ENCODE measurements at places on chromosomes 7 and 10. TPM values are rescaled to one million over a fixed set of nuclear protein-coding genes. Genes with fewer than 3 reads are reported as not detected.

The SKIDA1 gene
- 1.4 TPM for total RNA-seq

The CAPZA2 gene
- 199 TPM for total RNA-seq

GRCh38 chr10:117734731-117735405, 192.3 kb downstream of the EMX2 start:
- no peak for DNase-seq
- no peaks in the 10 kb centered on the region for H3K36me3 ChIP-seq
- H3K4me1 ChIP-seq: no peaks in the 10 kb centered on the region
- no peak overlapping the region for H3K4me3 ChIP-seq
- peaks cover 23% of the 10 kb centered on the region for H3K27me3 ChIP-seq
- H3K27ac ChIP-seq: no peak overlapping the region

- H3K27ac ChIP-seq: no peak overlapping the region
- no peak for DNase-seq
- H3K36me3 ChIP-seq: no peaks in the 10 kb centered on the region
- peaks cover 34% of the 10 kb centered on the region for H3K27me3 ChIP-seq
- H3K4me3 ChIP-seq: no peak overlapping the region
Observed at GRCh38 chr10:8296090-8296733, 241.7 kb downstream of the GATA3 start.

- H3K4me3 ChIP-seq: no peak overlapping the region
- H3K27me3 ChIP-seq: no peaks in the 10 kb centered on the region
- no peak for DNase-seq
- no peak overlapping the region for H3K27ac ChIP-seq
- no peaks in the 10 kb centered on the region for H3K4me1 ChIP-seq
Observed at GRCh38 chr7:74395745-74396311, 57.9 kb upstream of the GTF2IRD1 start.

The GPR22 gene
- not detected for total RNA-seq

DNA sequence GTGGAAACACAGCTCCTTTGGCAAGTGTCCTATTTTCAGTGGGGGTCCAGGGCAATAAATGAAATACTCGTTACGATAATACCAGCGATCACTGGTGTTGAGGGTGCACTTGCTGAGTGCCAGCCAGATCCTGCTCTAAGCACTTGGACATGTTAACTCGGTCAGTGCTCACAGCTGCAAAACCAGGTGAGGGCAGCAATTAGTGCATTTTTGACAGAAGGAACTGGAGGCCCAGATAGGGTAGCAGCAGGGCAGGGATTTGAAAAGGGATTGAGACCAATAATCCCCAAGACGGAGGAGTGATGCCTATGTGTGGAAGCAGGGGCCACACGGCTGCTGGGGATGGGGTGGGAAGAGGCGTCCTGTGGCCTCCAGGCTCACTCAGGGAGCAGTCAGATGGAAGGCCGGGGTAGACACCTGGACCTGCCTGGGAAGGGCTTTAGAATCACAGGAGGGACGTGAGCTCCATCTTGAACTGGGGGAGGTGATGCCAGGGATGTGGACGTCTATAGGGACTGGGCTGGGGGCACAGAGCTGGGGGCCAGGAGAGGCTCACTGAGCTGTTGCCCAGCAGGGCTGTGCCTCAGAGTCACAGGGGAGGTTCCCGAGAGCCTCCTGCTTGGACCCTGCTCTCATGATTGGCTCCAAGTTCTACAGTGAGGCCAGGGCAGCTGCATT, 14.3 kb downstream of the PTPRE start:
- no peaks in the 10 kb centered on the region for H3K36me3 ChIP-seq
- H3K27ac ChIP-seq: no peak overlapping the region
- no peaks in the 10 kb centered on the region for H3K4me1 ChIP-seq
- H3K4me3 ChIP-seq: no peak overlapping the region

DNA sequence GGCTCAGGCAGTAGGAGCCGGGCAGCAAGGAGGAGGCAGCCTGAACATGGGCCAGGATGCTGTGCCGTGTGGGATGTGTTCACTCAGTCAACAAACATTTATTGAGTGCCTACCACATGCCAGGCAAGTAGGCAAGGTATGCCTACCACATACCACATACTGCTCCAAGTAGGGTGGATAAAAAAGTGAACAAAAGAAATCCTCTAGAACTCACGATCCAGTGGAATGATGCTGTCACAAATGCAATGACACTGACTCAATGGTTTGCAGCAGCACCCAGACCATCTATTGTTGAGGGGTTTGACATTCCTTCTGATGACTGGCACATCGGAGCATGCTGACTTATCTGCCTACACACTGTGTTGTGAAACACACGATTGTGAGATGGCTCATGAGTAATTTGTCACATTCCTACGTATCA, 413.5 kb downstream of the NRG3 start:
- no peak overlapping the region for H3K27ac ChIP-seq
- no peaks in the 10 kb centered on the region for H3K4me1 ChIP-seq
- H3K27me3 ChIP-seq: no peaks in the 10 kb centered on the region
- no peak overlapping the region for H3K4me3 ChIP-seq
- H3K36me3 ChIP-seq: no peaks in the 10 kb centered on the region
- DNase-seq: no peak

The C7orf57 gene
- not detected for total RNA-seq

DNA sequence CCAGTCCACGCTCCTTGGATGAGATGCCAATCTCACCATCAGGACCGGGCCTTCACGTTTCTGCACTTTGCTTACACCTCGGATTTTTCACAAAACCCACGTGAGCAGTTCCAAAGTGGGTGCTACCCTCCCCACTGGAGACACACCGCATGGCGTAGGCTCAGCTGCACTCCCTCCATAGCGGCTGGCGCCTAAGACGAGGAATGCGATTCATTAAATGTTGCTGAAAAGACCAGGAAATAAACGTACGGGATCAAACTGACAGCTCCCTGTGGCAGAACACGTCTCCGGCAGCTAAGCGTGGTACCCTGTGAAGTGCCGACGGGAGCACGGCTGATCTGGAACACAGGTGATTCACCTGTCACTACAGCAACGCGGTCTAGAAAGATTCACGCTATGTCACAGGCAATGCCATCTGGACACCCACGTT, 209.0 kb downstream of the DIP2C start:
- DNase-seq: no peak
- no peak overlapping the region for H3K27ac ChIP-seq
- H3K36me3 ChIP-seq: no peaks in the 10 kb centered on the region
- no peak overlapping the region for H3K4me3 ChIP-seq
- no peaks in the 10 kb centered on the region for H3K4me1 ChIP-seq
- no peaks in the 10 kb centered on the region for H3K27me3 ChIP-seq

GRCh38 chr10:73589563-73590126, 1.5 kb downstream of the USP54 start:
- H3K4me1 ChIP-seq: peaks cover 95% of the 10 kb centered on the region
- no peaks in the 10 kb centered on the region for H3K36me3 ChIP-seq
- no peak for DNase-seq
- no peak overlapping the region for H3K4me3 ChIP-seq
- H3K27me3 ChIP-seq: no peaks in the 10 kb centered on the region
- H3K27ac ChIP-seq: no peak overlapping the region

The H2BK1 gene
- total RNA-seq: not detected

- DNase-seq: no peak
- no peaks in the 10 kb centered on the region for H3K27me3 ChIP-seq
- H3K36me3 ChIP-seq: peaks cover 38% of the 10 kb centered on the region
- H3K27ac ChIP-seq: no peak overlapping the region
- H3K4me1 ChIP-seq: no peaks in the 10 kb centered on the region
- no peak overlapping the region for H3K4me3 ChIP-seq
Observed at GRCh38 chr10:119821182-119821581, 51.5 kb downstream of the MCMBP start.

- H3K4me3 ChIP-seq: peak overlapping the region; percentile 99
- peak overlapping the region; percentile 71 for H3K27ac ChIP-seq
Observed at GRCh38 chr10:28677888-28678686, 766 bp downstream of the BAMBI start.

- H3K27ac ChIP-seq: no peak overlapping the region
- H3K36me3 ChIP-seq: no peaks in the 10 kb centered on the region
- H3K4me3 ChIP-seq: no peak overlapping the region
- no peak for DNase-seq
Observed at GRCh38 chr7:147492606-147493005, 1098.0 kb upstream of the C7orf33 start.
